Activated CD8-positive, alpha-beta memory T cell treated with anti-CD3 and anti-CD28 coated beads, Interleukin-2, amount 50 U/mL, for 4 hours (primary cell): ENCODE measurements at places on chromosomes 2 and 18.
A peak's percentile ranks its signal among the peaks of the same experiment; 100 is the strongest.

DNA sequence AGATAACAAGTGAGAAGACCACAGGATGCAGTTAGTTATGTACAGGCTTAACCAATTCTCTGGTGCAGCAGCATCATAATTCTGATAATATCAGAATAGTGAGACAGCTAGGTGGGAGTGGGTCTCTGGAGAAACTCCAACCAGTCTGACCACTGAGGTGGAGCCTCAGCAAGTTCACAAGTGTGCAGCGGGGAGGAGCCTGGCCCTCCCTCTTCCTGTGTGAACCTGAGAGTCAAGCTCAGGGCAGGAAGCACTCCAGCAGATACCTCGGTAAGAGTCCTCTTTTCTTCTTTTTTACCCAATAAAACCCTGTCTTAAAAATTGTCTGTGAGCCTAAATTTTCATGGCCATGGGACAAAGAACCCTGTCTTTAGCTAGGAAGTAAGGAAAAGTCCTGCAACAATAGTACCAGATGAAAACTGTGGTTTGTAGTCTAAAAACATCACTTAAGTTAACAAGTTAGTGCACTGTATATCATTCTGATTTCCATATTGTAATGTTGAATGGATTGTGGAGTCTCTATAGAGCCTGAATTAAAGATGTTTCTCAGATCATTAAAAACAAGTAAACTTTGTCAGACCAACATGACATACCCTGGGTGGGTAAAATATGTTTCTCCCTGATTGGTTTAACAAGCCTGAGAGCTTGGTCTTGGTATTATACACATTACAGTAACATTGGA, 370.8 kb downstream of the TMEM182 start:
- no peak for DNase-seq

- no peak for DNase-seq
These were observed 193.5 kb upstream of the NDUFV2 start for GRCh38 chr18:8908792-8909510.

- DNase-seq, result no peak
These were observed 50.5 kb upstream of the TSPYL6 start for GRCh38 chr2:54306556-54306955.

GRCh38 chr18:57585421-57585820, 1.1 kb downstream of the FECH start:
- DNase-seq, result no peak

DNA sequence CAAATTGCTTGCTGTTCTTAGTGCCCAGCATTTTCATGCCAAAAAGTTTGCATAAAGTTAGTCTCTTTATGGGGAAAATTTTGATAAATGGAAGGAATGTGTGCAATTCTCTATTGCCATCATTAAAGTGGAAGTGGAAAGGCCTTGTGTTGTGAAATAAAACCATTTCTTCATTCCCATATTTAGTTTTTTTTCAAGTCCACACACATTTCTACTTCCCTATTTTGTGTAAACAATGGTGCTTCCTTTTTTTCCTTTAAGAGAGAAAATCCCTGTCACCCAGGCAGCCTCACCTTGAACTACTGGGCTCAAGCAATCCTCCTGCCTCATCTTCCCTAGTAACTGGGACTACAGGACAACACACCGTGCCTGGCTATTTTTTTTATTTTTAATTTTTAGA, 42.3 kb upstream of the NCOA1 start:
- no peak for DNase-seq

DNA sequence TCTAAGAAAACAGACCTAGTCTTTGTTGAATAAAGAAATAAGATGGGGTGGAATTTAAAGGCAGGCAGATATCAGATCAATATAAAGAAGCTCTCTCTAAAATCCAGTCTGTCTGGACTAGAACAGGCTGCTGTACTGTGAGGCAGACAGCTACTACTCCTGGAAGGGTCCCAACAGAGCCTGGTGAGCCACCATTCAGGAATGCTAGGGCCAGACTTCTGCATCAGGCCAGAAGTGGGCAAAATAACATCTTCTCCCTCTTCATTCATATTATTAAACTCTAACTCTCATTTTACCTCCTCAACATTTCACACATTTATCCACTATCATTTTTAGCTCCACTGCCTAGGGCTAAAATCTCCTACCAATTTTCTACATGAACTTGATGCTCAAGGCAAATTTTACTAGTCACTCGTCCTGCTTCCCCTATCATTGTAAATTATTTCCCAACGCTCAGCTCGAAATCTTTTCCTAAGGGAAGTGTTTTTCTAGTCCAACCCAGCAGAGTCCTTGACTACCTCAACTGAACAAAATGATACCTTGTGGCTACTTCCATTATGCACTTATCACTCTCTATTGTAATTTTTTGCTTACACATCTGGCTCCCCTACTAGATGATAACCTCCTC, 45.2 kb upstream of the GLS start:
- no peak for DNase-seq

DNA sequence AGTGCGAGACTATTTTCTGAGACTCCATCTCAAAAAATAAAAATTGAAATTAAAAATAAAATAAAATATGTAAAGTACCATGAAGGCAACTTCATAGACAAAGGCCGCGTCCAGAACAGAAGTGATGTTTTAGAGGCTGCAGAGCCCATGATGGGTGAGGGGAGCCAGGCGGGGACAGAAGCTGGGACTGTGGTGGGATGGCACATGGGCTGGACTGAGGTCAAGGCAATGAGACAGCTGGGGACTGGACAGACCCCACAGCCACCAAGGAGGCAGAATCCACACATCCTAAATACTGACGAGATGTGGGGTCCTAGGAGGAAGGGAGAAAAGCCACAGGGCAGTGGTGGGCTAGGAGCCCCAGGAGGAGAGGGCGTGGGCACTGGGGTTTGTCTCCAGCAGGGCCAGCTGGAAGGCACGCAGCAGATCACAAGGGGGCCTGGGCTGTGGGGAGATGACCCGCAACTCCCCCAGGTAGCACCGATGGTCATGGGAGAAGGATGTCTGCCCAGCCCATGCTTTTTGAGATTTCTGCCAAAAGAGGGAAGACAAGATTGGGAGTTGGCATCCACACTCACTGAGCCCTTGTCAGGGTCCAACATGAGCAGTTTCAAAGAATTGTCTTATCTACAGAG, 74.3 kb downstream of the KCNF1 start:
- DNase-seq, result no peak

- no peak for DNase-seq
These were observed 33.4 kb upstream of the HNRNPA3 start for GRCh38 chr2:177179227-177179626.

DNA sequence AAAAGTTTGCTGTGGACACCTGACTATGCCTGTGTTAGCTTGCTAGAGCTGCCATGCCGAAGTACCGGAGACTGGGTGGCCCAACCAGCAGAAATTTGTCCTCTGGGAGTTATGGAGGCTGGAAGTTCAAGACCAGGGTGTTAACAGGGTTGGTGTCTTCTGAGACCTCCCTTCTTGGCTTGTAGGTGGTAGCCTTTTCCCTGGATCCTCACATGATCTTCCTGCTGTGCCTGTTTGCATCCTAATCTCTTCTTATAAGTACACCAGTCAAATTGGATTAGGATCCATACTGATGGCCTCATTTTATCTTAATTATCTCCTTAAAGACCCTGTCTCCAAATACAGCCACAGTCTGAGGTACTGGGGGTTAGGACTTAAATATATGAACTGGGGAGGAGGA, 845 bp downstream of the TMEM177 start:
- no peak for DNase-seq

- no peak for DNase-seq
These were observed 54.7 kb downstream of the VWC2L start for GRCh38 chr2:214465363-214466146.

GRCh38 chr2:11681722-11682589, 12.0 kb upstream of the NTSR2 start:
- peak; percentile 52 for DNase-seq

GRCh38 chr2:97727296-97727695, 13.9 kb downstream of the ZAP70 start:
- DNase-seq, result no peak

- no peak for DNase-seq
These were observed 1384.4 kb upstream of the PIK3C3 start for GRCh38 chr18:40570615-40571014.

- no peak for DNase-seq
These were observed 8.2 kb upstream of the SMAD7 start for GRCh38 chr18:48958951-48959350.

DNA sequence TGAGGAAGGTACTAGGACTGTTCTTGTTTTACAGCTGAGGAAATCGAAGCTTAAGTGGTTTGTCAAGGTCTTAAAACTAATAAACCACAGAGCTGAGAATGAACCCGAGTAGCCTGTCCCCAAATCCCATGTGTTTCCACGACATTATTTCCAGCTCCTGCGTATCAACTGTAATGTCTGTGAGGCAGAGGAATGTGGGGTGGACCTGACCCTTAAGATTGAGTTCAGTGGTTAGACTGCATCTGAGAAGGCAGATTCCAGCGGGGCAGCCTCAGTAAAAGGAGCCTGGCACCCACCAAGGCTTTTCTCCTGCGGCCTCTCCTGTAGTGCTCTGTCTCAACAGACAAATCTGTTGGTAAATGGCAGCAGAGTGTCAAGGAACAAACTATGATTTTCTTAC, 81.9 kb upstream of the TMEM178A start:
- DNase-seq, result no peak

- DNase-seq, result no peak
These were observed 36.5 kb upstream of the SNED1 start for GRCh38 chr2:240961910-240962299.

- DNase-seq, result no peak
These were observed 256.5 kb downstream of the TGIF1 start for GRCh38 chr18:3706279-3707097.

GRCh38 chr2:110993557-110994231, 127.0 kb upstream of the BCL2L11 start:
- peak; percentile 27 for DNase-seq

GRCh38 chr18:73948084-73948483, 199.6 kb downstream of the FBXO15 start:
- no peak for DNase-seq

GRCh38 chr2:46042711-46043110, 254.5 kb upstream of the EPAS1 start:
- no peak for DNase-seq

DNA sequence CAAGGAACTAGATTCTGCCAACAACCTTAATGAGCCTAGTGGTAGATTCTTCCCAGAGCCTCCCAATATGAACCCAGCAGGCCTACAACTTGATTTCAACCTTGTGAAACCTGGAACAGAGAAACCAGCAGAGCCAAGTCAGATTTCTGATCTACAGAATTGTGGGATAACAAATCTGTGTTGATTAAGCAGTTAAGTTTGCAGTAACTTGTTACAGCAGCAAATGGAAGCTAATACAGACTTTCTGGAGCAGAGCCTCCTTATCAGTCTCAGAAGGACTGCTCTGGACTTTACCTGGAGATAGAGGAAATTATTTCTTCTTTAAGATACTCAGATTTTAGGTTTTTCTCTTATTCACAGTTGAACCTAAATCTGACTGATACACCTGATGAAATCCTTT, 225.5 kb downstream of the DYM start:
- DNase-seq, result no peak

GRCh38 chr18:75173125-75173432, 35.9 kb downstream of the PTGR3 start:
- no peak for DNase-seq
